ENCODE measurements at places on chromosomes 7 and 10.

DNA sequence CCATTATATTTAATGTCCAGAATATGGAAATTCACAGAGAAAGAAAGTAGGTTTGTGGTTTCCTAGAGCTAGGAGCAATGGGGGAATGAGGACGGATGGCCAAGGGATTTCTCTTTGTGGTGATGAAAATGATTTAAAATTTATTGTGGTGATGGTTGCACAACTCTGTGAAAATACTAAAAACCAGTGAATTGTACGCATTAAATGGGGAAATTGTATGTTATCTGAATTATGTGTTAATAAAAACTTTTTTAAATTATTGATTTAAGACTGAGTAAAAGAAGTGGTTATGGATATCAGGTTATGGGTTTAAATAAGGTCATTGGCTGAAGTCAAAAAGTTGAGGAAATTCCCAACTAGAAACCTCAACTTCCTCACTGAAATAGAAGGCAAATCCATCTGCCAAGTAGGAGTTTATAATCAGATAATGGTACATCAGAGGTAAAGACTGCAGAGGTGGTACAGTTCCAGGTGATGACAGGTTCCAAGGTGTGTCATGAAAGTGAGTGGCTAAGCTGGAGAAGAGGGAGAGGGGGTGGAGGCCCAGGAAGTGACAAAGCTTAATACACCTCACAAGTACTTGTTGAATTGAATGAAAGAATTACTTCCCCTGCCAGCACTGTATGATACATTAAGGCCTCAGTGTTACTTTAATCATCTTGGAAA, 68.9 kb upstream of the CCDC71L start:
- no peak for DNase-seq

GRCh38 chr10:127368101-127368500, 171.7 kb upstream of the INSYN2A start:
- no peak for DNase-seq

- no peak for DNase-seq
Measured at GRCh38 chr7:85995101-85995500, 648.6 kb upstream of the GRM3 start.

DNA sequence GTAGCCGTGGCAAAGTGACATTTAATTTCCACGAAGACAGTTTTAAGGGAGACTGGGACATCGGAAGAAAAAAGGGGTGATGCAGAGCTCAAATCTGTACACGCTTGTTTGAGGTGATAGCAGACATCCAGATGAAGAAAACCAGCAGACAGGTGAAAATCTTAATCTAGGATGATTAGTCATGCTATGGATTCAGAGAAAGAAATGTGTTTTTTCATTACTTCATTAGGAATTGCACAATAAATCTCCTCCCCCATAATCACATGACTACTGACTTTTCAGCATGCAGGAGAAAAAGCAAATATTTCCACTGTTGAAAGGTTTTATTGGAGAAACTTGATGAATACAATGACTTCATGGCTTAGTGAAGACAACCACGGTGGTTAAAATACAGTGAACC, 2.5 kb downstream of the NUDT5 start:
- DNase-seq, result no peak

GRCh38 chr10:113292086-113292485, 260.8 kb upstream of the HABP2 start:
- no peak for DNase-seq

GRCh38 chr7:108076156-108076555, 54.0 kb downstream of the LAMB4 start:
- no peak for DNase-seq

- no peak for DNase-seq
Measured at GRCh38 chr7:24291271-24291670, 7.3 kb downstream of the NPY start.

- DNase-seq, result no peak
Measured at GRCh38 chr7:93029056-93029455, 88.7 kb downstream of the SAMD9 start.

GRCh38 chr7:131909151-131909768, 352.8 kb upstream of the PODXL start:
- DNase-seq, result no peak

- no peak for DNase-seq
Measured at GRCh38 chr10:95475827-95476468, 85.2 kb downstream of the SORBS1 start.

GRCh38 chr7:26189697-26190096, 10.8 kb downstream of the HNRNPA2B1 start:
- DNase-seq, result no peak

GRCh38 chr7:45999541-45999940, 78.5 kb upstream of the IGFBP3 start:
- DNase-seq, result no peak

DNA sequence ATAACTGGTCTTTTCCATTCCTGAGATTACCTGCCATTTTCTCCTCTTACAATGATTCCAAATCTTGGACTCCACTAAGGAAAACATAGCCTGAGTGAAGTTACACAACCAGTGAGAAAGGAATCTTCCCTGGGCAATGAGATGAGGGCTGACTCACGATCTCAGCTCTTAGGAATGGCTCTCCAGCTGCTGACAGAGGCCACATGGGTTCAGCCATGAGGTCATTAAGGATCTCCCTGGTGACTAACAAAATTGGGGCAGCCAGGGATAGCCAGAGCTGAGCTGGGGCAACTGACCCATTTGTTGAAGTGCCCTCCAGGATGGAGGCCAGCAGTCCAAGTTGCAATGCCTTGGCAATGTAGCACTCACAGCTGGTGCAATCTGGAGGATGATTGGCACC, 78.7 kb upstream of the MKLN1 start:
- DNase-seq, result no peak

DNA sequence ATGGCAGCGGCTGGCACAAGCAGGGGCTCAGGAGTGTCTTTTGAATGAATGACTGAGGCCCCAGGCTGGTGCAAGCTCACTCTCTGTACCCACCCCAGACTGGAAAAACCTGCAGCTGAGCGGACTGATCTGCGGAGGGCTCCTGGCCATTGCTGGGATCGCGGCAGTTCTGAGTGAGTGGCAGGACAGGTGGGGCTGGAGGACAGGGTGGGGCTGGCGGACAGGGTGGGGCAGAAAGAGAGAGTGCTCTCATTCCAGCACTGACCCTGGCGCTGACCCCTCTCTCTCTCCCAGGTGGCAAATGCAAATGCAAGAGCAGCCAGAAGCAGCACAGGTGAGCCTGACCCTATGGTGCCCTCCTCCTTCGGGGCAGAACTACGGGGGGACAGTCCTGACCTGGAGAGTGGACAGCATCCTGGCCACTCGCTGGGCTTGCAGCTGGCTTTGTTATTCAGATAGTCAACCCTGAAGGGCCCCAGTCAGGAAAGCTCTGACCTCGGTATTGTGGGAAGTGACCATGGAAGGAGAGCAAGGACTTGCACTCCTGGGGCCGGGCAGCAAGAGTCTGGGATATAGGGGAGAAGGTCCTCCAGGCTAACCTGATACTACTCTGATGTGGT, 4.1 kb downstream of the FXYD4 start:
- no peak for DNase-seq

GRCh38 chr7:70630818-70631457, 501.0 kb upstream of the GALNT17 start:
- no peak for DNase-seq

- no peak for DNase-seq
Measured at GRCh38 chr7:157771-158625, 34.4 kb upstream of the FAM20C start.

DNA sequence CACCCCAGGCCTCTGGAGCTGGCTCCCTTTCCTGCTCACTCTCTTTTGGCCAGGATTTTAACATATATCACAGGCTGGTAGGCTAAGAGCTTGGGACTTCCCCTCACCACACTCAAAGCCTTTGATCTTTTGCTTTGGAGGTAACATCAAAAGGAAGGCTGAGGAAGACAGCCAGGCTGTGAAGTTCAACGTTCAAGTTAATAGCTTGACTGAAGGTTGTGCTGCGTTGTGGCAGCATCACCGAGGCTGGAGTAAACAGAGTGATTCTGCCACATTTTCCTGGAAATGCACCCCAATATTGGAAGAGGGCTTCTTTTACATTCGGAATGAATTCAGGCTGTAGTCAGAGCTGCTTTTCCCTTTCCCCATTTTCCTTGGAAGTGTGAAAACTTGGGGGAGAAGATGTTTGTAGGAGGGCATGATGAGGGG, 57.3 kb downstream of the TCF7L2 start:
- peak; percentile 50 for DNase-seq

GRCh38 chr10:58457761-58458616, 54.7 kb upstream of the BICC1 start:
- no peak for DNase-seq

GRCh38 chr7:157855016-157855415, 518.2 kb downstream of the DNAJB6 start:
- no peak for DNase-seq

DNA sequence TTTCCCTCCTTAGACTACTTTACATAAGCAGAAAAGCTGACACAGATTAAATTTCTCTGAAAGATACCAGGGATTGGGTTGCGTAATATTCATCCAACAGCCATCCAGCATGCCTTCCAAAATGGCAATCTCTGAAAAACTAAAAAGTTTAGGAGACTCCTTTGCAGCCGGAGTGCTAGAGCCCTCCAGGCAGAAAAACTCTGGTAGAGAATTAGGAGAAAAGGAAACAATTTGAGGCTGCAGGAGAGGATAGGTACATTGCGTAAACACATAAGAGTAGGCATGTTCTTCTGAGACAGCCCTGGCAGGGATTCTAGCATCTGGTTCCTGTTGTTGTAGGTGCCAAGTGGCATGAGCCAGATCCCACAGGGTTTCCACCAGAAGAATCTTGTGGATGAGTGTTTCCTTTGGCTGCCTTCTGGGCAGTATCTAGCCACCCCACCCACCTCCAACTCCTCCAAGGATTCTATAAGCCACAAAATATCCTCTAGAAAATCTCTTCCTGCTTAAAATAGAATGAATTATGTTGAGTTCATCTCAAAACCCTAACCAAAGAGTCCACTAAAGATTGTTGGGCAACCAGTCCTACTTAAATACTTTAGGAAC, 402.4 kb downstream of the HGF start:
- DNase-seq, result no peak

DNA sequence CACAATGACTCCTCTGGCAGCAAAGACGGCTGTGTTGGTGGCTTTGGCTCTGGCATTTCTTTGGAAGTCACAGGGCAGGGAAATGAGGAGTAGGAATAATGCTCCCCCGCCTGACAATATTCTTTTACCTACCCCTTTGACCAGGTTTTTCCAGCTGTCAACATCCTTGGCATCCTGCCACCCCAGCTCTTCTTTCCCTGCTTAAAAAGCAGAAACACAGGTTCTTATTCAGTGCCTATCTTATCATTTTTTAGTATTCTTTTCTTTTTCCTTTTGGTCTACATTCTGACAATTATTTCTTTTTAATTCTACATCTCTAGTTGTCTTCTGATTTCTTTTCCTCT, 97.7 kb downstream of the CREB5 start:
- DNase-seq, result no peak

- no peak for DNase-seq
Measured at GRCh38 chr10:117946525-117947070, 100.1 kb downstream of the RAB11FIP2 start.

DNA sequence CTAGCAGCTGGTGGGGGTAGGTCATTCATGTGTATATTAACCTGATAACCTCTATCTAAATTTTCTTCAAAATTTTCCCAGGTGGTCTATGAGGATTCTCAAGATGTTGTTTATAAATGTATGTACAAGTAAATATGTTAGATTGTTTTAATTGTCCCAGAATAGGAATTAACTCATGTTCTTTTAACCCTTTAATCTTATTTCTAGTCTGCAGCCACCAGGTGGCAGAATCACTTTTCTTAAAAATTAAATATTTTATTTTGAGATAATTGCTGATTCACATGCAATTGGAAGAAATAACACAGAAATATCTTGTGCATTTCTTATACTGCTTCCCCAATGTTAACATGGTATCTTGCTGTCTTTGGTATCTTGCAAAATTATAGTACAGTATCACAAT, 589.5 kb downstream of the ARL4A start:
- DNase-seq, result no peak

GRCh38 chr7:139673230-139673629, 104.6 kb downstream of the HIPK2 start:
- DNase-seq, result no peak

- no peak for DNase-seq
Measured at GRCh38 chr7:110507832-110508231, 583.1 kb upstream of the LRRN3 start.

DNA sequence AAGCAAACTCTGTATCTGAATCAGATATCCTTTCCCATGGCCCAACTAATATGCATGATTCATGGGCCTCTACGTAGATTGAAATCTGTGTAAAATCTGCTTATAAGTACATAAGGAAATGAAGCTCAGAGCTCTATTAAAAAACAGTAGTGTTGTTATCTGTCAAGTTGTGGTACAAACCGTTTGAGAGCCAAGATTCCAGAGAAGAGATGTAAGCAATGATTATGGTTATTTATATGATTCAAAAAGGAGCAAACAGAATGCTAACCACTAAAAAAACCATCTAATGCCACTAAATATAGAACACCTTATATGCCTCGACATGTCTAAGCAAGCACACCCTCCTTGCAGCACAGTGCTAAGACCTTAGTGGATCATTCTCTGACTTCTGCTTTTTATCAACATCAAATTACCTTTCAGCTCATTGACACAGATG, 26.6 kb downstream of the RPP38 start:
- no peak for DNase-seq

DNA sequence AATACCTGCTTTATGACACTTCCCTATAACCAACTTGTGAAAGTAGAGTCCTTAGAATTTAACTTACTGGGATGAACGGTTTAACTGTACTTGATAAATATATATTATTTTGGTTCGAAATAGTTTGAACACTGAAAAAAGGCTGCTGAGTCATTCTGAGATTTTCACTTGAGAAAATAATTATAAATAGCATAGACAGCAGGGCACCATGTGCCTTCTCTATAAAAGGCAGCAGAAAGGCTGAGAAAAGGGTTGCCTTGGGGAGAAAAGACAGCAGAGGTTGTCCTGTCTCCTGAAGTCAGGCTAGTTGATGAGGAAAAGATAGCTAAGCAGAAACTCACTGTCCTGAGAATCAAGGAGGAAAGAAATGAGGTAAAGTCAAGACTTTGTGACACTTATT, 92.4 kb downstream of the CTTNBP2 start:
- no peak for DNase-seq

GRCh38 chr10:59885430-59886134, 20.8 kb downstream of the CCDC6 start:
- no peak for DNase-seq

DNA sequence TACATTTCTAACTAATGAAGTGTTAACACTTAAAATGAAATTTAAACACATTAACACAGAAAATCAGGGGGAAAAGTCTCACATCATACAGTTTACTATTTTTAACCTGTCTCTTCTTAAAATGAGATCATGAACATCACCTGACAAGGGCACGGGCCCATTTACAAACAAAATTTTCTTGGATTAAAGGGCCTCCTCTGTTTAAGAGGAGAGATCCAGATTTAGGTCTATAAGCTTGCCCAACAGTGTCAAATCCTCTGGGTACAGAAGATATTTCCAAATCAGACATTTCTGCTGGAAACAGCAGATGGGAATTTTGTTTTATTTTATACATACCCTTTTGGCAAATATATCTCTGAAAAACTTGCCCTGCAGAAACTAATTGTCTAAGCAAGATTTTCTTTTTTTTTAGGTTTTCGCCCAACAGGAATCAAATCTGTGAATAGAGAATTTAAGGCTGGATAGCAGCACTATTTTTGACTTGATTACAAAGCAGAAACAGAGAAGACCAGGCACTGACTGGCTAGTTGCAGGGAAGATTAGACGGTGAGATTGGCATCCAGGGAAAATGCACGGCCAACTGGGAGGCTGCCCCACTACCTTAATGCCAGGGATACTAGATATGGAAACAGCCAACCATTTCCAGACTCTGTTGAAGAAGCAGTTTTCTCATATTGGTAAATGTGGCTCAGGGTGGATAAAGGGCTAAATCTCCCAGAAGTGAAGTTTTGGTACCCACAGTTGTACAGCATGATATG, 173.4 kb downstream of the LRRN3 start:
- no peak for DNase-seq
